ENCODE measurements at places on chromosomes 2 and 18.

DNA sequence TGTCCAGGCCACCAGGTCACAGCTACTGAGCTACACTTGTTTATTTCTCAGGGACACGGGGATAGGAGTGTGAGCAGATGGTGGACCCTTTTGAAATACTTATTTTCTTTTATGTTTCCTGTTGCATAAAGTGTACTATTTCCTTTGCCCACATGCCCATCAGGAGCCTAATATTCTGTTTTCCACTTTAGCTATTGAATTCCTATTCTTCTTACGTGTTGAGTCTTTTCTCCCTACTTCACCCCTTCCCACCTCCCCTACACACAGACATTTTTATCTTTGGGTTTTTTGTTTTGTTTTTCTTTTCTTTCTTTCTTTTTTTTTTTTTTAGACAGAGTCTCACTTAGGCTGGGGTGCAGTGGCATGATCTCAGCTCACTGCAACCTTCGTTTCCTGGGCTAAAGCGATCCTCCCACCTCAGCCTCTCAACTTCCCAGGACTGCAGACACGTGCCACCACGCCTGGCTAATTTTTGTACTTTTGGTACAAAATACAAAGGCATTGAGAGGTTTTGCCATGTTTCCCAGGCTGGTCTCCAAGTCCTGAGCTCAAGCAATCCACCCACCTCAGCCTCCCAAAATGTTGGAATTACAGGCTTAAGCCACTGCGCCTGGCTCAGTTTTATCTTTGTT is 5.2 kb upstream of the GPR55 start:
- no peak for DNase-seq

- DNase-seq = no peak
These were observed 238.1 kb downstream of the LPIN1 start for GRCh38 chr2:11984316-11985158.

- no peak for DNase-seq
These were observed 30.3 kb downstream of the TNS1 start for GRCh38 chr2:217972490-217972889.

DNA sequence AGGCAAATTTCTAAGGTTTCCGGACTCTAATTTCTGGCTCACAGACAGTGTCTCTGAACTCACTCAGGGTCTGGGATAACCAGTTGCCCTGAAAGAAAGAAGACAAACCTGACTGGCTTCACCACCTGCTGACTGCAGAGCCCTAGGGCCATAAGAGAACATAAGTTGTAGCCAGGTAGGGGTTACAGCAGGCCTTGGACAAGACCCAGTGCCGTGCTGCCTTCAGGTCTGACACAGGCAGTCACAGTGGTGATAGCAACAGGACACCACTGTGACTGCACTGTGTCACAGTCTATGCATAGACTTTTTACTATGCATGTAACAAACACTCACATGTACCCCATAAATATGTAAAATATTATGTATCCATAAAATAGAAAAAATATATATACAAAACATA is 508.5 kb downstream of the PID1 start:
- no peak for DNase-seq

- DNase-seq = no peak
These were observed 37.6 kb downstream of the HJURP start for GRCh38 chr2:233816771-233817170.

DNA sequence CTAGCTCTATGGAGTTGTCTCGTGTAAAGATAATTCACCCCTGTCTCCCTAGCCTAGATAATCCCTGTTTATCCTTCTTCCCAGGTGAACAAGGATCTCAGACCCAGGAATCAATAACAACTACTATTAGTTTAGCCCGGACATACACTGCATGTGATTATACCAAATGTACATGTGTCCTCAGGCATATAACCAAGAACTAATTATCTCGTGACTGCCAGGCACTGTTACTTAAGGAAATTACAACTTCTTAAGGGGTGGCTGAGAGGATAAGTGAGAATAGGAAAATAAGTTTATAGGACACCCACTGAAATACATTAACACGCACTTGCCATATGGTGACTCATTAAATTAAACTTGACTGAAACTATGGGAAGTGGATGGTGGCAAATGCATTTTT is 126.6 kb downstream of the CNTNAP5 start:
- no peak for DNase-seq

DNA sequence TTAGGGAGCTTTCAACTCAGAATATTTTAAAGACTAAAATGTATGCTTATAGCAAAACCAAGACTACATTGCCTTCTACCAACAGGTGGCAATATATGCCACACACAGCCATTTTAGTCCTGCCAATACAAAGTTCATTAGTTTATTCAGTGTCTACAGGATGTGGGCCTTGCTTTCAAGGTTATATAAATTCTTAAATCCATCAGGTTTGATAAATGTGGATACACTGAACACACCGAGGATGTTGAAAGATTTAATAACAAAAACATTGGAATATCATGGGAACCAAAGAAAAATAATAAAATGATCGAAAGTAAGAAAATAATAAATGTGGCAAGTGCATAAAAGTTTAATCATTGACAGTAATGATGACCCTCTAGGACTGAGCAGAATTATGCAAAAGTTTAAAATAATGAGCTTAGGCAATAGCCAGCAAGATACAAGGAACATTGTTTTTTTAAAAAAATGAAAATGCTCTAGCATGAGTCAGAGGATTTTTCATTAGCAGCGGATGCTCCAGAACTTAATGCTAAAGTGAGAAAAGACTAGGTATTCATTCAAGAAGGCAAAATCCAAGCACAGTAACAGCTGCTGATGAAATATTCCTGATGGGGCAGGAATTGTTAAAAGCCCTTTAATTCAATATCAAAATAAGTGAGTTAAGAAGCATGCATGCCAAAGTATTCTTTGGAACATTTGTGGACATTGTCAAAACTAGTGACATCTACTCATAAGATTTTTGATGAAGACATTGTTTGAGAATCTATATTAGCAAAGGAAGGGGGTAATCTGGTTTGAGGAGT is 14.2 kb downstream of the SCN9A start:
- DNase-seq = no peak

- no peak for DNase-seq
These were observed 49.7 kb upstream of the RAPH1 start for GRCh38 chr2:203584784-203585183.

- DNase-seq = no peak
These were observed 537.1 kb upstream of the ID2 start for GRCh38 chr2:8144785-8145184.

DNA sequence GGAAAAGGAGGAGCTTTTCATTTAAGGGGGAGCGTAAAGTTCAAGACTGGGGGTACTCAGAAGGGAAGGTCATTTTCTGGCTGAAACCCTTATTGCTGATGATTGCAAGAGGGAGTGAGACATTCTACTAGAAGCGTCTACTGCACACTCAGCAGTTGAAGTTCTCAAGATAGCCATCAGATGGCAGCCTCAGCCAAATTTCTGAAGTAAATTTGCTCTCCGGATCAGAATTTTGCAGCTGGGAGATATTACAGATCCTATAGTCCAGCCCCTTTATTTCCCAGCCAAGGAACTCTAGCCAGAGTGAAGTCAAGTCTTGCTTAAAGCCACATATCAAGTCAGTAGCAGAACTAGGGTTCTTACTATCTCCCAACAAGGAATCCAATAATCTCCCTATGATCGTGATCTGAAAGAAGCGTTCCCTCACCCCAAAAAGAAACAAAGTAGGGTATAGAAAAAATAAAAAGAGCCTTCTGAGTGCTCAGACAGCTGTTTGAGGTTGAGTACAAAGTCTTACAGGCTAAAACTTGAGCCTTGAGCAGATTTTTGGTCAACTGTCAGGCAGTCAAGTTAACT is 24.0 kb downstream of the RAX start:
- DNase-seq = no peak

DNA sequence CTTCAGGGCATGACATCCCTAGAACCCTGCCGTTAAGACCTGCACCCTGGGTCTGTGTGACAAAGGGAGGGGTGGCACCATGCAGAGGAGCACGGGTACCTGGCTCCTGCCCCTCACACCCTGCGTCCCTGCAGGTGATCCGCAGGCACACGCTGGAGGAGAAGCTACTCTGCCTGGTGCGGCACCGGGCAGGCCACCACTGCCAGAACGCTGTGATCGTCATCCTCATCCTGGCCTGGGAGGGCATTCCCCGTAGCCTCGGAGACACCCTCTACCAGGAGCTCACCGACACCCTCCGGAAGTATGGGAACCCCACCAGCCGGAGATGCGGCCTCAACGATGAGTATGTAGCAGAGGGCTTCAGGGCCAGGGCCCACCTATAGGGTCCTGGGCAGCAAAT is 60.0 kb downstream of the BOLA3 start:
- no peak for DNase-seq

DNA sequence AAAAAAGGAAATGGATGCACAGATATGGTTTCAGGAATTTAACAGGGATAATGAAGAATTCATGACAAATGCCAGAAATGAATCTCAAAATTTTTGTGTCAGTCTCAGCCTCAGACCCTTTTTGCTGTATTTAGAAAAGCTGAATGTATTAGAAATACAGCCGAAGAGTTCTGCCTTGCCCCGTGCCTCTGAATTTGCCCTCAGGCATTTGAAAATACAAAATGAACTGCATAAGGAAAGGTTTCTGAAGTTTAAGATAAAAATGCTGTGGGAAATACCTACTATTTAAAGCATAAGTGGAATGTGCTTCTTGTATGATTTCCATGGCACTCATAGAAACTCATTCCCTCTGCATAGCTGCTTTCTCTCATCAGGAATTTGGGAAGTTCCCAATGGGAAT is 1580.6 kb downstream of the DPP10 start:
- DNase-seq = no peak

GRCh38 chr2:120933693-120934573 is 198.3 kb downstream of the GLI2 start:
- no peak for DNase-seq

Data from activated naive CD8-positive, alpha-beta T cell treated with anti-CD3 and anti-CD28 coated beads, Interleukin-2, amount 10 ng/mL, durations not matched to agents 7 days and 5 days (primary cell).